ENCODE measurements at places on chromosomes 3 and 15.

DNA sequence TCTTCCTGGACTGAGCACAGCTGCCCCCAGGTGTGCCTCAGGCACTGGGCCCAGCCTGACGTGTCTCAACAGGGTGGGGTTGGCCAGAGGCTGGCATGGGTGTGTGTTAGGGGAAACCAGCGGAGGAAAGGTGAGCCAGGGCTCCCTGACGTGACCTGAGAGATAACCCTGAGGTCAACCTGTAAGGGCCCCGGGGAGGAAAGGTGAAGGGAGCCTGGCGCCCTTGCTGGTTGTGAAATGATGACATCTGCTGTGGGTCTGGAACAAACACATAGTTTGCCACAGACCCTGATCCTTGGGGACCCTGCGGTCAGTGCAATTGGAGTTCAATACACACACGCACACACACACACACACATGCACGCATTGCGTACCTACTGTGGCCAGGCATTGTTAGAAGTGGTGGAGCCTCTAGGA, 100.2 kb upstream of the TLE3 start:
- no peak for DNase-seq

GRCh38 chr15:66831801-66832390, 129.9 kb downstream of the SMAD6 start:
- DNase-seq, result no peak

- DNase-seq, result peak; percentile 4
These were observed 44.0 kb downstream of the ZBTB38 start for GRCh38 chr3:141412087-141412935.

GRCh38 chr3:111392894-111393398, 149.1 kb upstream of the CD96 start:
- DNase-seq, result peak; percentile 98

- no peak for DNase-seq
These were observed 7.3 kb downstream of the FAM131A start for GRCh38 chr3:184344579-184345316.

DNA sequence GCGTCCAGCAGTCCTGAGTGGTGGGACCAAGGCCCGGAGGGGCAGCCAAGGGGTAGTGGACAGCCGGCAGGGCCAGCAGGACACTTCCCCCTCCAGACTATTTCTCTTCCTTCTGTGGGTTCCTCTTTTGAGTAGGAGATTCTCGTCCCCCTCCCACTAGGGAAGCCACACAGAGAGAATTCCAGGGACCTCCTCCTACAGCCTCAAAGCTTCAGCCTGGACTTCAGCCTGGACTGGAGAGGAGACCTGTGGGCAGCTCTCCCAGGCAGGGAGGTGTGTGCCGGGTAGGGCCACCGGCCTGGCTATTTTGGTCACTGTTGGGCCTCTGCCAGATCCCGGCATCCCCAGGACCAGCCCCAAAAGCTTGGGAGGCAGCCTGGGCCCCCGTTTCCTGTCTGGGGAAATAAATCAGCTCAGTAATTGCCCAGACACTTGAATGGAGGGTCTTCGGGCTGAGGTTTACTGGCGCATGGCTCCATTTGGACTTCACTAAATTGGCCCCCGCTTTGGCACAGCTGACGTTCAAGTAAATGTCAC, 1.3 kb downstream of the SLC6A6 start:
- DNase-seq, result no peak

DNA sequence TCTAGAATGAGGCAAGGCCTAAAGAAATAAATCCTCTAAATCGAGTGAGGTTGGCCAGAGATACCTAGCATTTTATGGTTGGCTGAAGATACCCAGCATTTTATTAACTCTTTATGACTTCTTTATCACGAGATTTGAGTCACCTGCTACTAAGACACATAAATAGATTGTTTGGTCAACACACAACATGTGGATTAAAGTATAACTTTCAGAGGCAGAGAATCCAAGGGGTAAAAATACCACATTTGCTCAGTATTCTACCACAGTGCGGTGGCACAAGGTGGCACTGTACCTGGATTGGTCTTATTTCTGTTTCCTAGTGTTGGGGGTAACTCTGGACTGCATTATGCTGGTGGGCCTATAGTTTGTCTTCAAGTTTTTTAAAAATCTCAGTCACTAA, 27.0 kb upstream of the VILL start:
- no peak for DNase-seq

GRCh38 chr3:50340448-50341329, at the start of gene RASSF1:
RASSF1 (minus strand) TSS chr3:50340836; CDS start chr3:50340805, 31 bp downstream.
- no peak for DNase-seq

- DNase-seq, result no peak
These were observed 50.2 kb upstream of the NSMCE3 start for GRCh38 chr15:29319823-29320222.

- DNase-seq, result no peak
These were observed 152.8 kb upstream of the TLE3 start for GRCh38 chr15:70250208-70251201.

GRCh38 chr3:66260431-66260830, 39.6 kb downstream of the SLC25A26 start:
- DNase-seq, result no peak

DNA sequence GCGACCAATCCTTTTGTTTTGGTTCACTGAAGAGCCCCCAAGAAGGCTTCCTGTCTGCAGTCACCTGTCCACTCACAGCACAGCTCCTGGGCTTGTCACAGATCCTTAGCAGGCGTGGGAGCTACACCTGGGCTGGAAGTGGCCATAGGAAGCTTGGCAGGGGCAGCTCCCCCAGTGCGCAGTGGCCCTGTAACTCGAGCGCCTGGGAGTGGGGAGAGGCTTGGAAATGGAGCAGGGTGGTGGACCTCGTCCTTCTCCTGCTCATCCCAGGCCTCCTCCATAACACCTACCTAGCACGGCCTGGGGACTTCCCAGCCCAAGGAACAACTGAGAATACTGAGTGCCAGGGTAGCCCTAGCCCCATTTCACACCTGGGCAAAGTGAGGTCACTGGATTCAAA, 19.3 kb upstream of the TGM5 start:
- DNase-seq, result no peak

GRCh38 chr3:61637088-61638051, 76.0 kb downstream of the PTPRG start:
- no peak for DNase-seq

DNA sequence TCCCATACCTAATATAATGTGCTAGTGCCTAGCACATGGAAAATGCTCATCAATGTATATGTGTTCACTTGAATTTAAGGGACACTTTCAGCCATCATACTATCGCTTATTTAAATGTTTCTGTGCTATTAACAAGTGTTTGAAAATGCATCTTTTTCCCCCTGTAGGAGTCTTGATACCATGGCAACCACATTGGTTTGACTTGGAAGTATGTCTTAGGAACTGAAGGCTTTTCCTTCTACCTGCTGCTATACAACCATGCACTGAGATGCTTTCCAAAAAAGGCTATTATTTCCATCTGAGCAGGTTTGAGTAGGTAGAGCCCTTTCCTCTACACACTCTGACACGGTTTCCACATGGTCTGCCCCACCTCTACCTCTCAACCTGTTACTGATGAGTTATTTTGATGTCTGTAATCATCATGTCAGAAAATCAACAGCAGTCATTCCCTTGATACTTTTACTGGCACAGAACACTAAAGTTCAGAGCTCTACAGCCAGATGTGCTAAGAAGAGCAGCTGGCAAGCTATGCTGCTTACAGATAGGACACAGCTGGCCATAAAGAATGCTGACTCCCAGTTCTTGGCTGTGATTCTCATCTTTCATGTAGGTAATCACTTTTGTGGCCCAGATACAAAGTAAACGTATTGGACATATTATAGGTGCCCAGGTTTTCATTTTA, 59.3 kb downstream of the RYR3 start:
- DNase-seq, result no peak

DNA sequence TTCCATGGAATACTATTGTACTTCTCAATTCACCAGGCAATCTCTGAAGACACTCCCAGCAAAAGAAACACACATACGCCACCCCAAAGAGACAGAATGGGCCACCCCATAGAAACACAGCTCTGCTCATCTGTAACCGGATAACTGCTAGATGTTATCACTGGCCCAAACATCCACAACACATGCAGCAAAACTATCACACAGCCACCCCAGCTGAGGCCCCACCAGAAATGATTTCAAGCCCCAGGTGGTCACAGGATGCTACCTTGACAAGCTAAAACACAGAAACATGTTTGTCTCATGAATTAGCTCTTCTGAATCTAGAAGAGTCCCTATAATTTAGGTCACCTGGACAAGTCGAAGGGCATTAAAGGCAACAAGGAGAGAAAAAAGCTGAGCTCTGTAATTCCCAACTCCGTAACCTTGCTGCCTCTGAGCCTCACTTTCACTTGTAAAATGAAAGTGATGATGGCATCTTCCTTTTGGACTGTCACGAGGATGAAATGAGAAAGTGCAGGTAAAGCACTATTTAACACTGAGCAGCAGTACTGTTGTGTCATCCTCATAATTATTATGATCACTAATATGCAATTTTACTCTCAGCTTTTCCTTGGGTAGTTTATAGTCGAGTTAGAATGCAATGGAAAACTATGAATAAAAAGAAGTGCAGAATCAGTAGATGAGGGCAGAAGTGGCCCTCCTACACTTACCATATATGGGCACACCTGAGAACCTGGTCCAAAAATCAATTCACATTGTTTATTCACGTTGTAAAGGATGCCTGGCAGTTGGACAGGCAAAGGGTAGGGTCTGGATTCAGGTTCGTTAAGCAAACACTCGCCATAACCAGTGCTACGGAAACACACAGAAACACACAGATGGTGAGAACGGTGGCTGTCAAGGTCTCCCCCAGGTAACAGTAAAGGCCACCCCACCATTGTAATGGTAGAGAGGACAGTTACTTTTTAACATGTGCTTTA, 38.6 kb downstream of the ADAMTS9 start:
- DNase-seq, result no peak

DNA sequence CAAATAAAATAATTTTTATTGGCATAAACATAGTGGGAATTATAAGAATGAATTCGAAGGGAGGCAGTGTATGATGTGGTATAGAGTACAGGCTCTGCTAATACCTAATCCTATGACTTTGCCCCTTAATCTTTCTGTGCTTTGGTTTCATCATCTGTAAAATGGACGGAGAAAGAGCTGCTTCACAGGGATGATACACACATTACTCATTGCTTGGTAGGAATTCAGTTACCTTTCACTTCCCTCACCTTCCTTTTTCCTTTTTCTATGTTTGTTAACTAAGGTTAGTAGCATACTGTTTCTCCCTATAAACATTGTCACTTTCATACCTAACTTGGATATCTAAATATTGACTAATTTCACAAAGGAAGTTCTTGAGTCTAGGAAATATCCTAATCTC, 36.2 kb downstream of the LEKR1 start:
- DNase-seq, result no peak

- DNase-seq, result no peak
These were observed at the start of gene RBPMS2 for GRCh38 chr15:64775551-64776401. RBPMS2 (minus strand) TSS chr15:64775589; CDS start chr15:64775319, 270 bp downstream.

GRCh38 chr3:149955449-149955848, 15.2 kb downstream of the PFN2 start:
- no peak for DNase-seq

DNA sequence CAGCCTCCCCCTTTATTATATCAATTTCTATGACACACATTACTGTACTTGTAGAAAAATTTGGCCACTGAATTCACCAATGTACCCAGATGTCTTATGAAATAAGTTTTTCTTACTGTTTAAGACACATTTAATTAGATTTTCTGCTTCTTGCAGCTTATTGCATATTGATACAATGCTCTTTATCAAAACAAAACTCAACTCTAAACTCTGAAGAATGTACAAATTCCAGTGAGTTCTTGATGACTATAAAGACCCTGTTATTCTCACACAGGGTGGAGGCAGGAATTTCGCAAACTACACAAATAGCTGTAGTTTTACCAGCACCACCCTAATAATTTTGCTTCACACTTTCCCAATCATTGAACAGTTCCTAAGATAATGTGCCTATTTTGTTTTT, 22.0 kb downstream of the CMTM6 start:
- DNase-seq, result no peak

GRCh38 chr15:98282656-98283332, 322.3 kb downstream of the ARRDC4 start:
- no peak for DNase-seq

DNA sequence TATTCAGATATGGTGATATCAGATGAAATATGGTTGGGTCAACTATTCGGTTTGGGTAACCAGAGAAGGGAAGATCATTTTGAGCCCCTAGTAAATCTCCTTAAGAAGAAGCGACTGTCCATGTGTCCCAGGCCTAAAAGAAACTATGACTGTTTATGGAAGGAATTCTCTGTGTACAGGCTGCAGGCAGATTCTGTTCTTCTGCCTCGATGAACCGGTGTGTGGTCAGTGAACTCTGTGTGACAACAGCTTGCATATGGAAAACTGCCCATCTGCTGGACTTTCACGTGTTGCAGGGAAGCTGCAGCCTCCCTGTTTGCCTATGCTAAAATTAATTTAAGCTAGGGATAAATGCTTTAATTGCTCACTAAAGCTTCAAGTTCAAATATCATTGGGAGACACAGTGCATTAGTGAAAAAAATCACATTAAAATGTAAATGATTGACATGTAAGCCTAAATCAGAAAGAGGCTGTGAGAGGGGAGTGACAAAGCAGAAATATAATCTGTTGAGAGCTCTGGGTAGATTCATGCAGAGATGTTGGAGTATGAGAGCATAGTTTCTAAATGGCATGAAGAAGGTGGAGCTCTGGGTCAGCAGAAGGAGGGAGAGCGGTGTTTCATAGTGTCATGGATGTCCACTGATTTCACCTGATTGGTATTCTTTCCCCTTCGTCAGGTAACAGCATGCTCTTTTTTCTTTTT, 65.4 kb upstream of the PFN2 start:
- DNase-seq, result no peak

GRCh38 chr15:62818691-62819090, 223.9 kb upstream of the TPM1 start:
- no peak for DNase-seq

DNA sequence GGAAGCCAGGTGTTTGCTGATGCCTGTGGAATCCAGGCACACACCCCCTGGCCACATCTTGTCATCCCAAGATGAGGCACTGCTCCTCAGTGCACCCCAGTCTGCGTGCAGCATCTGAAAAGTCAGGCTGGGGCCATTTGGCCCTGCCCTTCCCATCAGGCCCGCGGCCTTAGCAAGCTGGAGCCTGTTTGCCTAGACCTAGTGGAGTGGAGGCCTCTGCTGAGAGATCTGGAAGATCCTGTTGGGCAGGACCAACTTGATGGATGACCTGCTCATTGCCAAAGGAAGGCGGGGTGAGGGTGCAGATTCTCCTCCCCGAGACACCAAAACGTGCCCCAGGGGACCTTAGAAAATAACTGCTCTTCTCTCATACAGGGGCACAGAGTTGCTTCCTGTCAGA, 220.2 kb downstream of the SHQ1 start:
- DNase-seq, result no peak

DNA sequence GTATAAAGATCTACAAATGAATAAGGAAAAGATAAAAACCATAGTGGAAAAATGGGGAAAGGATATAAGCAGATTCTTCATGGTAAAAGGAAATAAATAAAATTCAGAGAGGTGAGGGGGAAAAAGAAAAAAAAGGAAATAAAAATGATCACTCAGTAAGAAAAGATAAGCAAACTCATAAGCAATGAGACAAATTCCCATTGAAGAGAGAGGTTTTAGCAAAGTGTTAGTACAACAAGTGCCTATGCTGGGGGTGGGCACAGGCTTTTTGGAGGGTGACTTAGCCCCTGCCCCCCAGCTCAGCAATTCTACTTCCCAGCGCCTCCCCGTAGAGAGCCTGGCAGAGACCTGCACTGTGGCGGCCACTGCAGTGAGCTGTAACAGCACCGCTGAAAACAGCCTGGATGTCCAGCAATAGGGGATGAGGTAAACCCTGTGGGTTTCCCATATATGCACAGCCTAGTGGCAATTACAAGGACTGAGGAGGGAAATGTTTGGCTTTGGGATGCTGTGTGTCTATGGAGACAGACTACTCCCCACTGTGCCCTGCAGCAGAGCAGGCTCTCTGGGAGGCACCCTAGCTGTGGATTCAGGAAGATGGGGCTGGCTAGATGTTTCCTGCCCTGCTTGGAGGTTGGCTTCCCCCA, 23.7 kb upstream of the SFMBT1 start:
- DNase-seq, result no peak
